ENCODE measurements at places on chromosomes 7 and 10. TPM values are rescaled to one million over a fixed set of nuclear protein-coding genes. Genes with fewer than 3 reads are reported as not detected.

Gene LGI1
- total RNA-seq: not detected

- no peak for DNase-seq
Observed at GRCh38 chr7:50509459-50509858, 55.7 kb downstream of the DDC start.

GRCh38 chr7:73891178-73891885 lies 30.4 kb downstream of the TMEM270 start:
- DNase-seq: no peak

- no peak for DNase-seq
Observed at GRCh38 chr7:25694211-25694610, 457.8 kb upstream of the NFE2L3 start.

Gene SPDYE5
- not detected for total RNA-seq

DNA sequence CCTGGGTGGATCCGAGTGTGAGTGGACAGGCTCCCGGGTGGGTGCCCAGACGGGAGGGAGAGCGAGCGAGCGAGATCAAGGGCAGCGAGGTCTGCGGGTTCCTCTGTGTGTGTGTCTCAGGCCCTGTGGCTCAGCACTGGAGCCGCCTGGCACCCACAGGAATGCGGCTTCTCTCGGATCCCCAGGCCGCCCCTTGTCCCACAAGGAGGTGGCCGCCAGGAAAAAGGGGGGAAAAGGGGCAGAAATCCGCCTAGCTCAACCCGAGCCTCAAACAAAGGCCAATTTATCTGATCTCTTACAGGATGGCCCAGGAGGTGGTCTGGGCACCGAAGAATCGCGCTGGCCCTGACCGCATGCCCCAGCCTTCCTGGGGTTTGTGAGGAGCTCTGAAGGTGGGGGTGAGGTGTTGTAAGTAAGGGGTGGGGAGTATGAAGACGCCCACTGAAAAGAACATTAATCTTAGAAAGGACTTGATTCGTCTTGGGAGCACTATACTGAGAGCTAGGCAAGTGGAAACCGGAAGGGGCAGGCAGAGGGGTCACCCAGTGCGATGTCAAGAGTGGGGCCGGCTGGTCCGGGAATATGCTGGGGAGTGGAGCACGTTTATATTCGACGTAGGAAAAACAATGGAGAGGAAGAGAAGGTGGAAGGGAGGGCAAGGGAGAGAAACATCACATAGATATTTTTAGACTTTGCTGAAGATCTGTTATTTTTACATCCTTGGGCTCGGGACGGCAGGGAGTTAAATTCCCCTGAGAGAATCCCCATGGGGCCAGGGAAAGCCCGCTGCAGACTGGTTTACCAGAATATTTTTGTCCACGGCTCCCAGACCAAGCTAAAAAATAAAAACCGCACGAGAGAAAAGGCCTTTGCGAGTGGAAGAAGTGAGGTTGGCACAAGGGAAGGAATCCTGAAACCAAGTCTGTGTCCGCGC lies 7.2 kb downstream of the DLX5 start:
- DNase-seq: no peak

Gene MSRB2
- 5.2 TPM for total RNA-seq
